ENCODE measurements at places on chromosomes 6 and 20.

GRCh38 chr6:17914651-17915050, 72.8 kb downstream of the KIF13A start:
- DNase-seq = no peak

DNA sequence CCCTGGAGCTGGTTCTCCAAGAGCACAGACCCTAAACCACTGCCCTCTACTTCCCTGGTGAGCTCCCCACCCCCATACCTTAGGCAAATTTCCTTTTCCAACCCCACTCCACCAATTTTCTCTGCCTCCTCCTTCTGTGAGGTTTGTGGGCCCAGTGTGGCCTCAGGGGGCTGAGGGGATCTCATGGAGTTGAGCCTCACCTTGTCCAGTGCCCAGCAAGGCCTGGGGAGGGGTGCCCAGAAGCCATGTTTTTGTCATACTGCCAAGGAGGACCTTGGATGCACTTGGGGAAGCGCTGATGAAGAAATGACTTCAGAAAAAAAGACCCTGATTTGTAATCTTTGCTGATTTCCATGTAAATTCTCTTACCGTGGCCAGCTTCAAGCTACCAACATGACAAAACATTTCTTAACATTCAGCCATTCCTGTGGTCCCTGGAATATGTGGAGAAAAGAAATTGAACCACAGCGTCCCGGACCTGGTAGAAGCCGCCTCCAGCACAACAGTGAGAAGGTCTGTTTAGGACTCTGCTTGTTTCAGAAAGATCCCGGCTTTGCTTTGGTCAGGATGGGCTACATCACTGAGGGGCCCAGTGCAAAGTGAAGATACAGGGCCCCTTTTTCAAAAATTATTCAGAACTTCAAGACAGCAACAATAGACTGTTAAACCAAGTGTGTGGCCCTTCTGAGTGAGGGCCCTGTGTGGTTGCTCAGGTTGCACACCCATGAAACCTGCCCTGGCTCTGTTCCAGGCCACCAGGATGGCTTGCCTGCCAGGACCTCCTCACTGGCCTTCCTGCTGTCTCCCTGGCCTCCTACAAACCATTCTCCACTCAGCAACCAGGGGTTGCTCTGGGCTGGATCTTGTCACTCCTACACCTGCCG, 52.5 kb downstream of the CHMP4B start:
- DNase-seq = no peak

GRCh38 chr6:11971154-11971553, 41.0 kb upstream of the HIVEP1 start:
- no peak for DNase-seq

GRCh38 chr6:43753570-43754183, 16.3 kb upstream of the VEGFA start:
- no peak for DNase-seq

DNA sequence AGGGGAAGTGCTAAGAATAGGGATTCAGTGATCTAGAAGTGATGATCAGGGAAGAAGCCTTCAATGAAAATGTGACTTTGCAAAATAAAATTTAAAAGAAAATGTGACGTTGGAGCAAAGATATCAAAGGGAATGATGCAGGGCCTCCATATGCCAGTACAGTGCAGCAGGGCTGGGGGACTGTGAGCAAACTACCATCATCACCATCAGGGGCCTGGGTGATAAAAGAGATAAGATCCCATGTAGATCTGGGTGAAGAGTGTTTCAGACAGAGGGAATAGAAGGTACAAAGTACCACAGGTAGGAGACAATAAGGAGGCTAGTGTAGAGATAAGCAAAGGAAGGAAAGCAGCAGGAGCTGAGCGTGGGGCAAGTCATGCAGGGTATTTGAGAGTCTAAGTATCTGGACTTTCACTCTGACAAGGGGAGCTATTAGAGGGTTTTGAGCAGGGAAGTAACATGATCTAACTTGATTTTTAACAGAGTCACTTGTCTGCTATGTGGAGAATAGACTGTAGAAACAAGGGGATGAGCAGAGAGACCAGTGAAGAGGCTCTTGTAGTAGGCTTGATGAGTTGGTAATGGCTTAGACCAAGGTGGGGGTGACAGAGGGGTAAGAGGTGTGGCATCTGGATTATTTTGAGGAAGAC, 295.6 kb downstream of the ZFAND3 start:
- no peak for DNase-seq

DNA sequence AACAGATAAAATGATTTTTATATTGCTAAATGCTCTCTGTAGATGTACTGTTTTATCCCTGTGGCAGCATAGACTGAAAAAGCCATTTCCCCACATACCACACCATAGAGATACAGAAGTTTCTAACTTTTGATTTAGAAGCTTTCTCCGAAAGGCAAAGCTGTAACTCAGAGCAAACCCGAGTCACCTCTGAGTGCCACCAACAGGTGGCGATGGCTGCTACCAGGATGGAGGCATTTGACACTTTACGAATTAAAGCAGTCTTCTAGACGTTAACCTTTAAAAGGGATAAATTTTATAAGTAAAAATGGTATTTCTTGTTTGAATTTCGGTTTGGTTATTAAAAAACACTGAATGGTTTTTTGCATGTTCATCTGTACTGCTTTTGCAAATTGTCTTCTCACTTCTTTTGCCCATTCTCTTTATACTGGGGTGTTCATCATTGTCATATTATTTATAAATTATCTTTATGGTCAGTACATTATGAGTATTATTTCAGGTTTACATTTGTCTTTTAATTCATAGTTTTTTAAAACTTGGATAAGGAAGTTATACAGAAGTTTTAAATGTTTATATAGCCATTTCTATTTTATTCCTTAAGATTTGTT, 201.0 kb upstream of the CEP162 start:
- no peak for DNase-seq

DNA sequence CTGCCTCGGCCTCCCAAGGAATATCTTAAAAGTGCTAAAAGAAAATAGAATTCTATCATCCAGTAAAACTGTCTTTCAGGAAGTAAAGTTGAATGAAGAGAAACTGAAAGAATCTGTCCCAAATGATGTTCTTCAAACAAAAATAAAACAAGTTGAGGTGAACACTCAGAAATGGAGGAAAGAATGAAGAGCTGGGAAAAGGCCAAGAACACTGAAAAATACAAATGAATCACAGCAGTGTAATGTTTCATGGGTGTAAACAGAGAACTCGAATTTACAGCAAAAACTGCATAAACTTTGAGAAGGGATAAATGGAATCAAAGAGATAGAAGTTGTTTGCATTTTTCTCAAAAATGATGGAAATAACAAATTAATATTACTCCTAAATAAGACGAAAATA, 317.3 kb downstream of the TAF4 start:
- DNase-seq = no peak

DNA sequence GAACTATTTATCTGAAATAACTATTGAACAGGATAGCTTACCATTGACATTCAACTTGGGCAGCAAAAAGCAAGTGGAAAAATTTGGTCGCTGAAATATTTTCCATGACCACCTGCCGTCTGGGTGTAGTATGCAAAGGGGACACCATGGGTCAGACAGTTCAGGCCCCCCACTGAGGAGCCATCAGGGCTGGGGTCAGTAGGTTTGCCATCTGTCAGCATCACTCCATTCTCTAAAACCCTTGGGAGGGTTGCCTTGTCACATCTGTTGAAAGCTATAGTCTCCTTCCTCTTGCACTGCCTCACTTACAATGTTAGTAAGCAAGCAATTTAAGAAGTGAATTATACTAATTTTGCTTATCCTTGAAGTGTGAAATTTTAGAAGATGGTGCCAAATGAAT, 44.9 kb downstream of the NRN1 start:
- DNase-seq = no peak

Measured in thoracic aorta (tissue), 2 donors.